ENCODE measurements at places on chromosomes 2 and 18. TPM values are rescaled to one million over a fixed set of nuclear protein-coding genes. Genes with fewer than 3 reads are reported as not detected.

GRCh38 chr18:58180738-58181353, 136.8 kb downstream of the NEDD4L start:
- H3K4me3 ChIP-seq = no peak overlapping the region
- H3K4me1 ChIP-seq = no peaks in the 10 kb centered on the region
- no peaks in the 10 kb centered on the region for H3K36me3 ChIP-seq
- no peaks in the 10 kb centered on the region for H3K27me3 ChIP-seq
- DNase-seq = no peak

DNA sequence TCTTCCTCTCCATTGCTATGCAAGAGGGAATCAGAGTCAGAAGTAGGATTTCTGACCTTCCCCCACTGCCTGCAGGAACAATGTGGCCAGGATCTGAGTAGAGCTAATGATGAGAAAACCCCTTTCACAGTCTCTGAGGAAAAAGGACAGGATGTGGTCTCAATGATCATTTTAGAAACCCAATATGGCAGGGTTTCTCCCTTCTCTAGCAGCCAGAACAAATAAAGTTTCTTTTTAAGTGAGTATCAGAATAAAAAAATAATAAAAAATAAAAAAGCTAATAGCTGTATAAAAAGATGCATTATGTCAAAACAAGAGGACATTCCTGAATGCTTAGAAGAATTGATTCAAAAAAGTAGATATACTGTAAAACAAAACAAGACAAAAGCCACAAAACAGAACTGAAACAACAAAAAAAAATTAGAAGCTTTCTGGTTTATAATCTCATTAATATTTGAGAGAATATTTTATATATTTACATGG, 1124.9 kb upstream of the ZEB2 start:
- no peak overlapping the region for H3K27ac ChIP-seq
- no peaks in the 10 kb centered on the region for H3K36me3 ChIP-seq
- no peak overlapping the region for H3K4me3 ChIP-seq
- H3K4me1 ChIP-seq = no peaks in the 10 kb centered on the region

GRCh38 chr2:171390941-171391516, 42.8 kb downstream of the METTL8 start:
- H3K36me3 ChIP-seq = no peaks in the 10 kb centered on the region
- DNase-seq = no peak
- H3K4me1 ChIP-seq = no peaks in the 10 kb centered on the region
- no peaks in the 10 kb centered on the region for H3K27me3 ChIP-seq
- no peak overlapping the region for H3K27ac ChIP-seq

- H3K27me3 ChIP-seq = no peaks in the 10 kb centered on the region
- H3K27ac ChIP-seq = no peak overlapping the region
- no peaks in the 10 kb centered on the region for H3K4me1 ChIP-seq
- no peak for DNase-seq
- H3K4me3 ChIP-seq = no peak overlapping the region
Measured at GRCh38 chr2:142100139-142100873, 30.5 kb downstream of the LRP1B start.

GRCh38 chr2:76953733-76954347, 568.3 kb downstream of the LRRTM4 start:
- no peak overlapping the region for H3K4me3 ChIP-seq
- H3K36me3 ChIP-seq = no peaks in the 10 kb centered on the region
- DNase-seq = no peak
- H3K4me1 ChIP-seq = no peaks in the 10 kb centered on the region
- no peak overlapping the region for H3K27ac ChIP-seq

DNA sequence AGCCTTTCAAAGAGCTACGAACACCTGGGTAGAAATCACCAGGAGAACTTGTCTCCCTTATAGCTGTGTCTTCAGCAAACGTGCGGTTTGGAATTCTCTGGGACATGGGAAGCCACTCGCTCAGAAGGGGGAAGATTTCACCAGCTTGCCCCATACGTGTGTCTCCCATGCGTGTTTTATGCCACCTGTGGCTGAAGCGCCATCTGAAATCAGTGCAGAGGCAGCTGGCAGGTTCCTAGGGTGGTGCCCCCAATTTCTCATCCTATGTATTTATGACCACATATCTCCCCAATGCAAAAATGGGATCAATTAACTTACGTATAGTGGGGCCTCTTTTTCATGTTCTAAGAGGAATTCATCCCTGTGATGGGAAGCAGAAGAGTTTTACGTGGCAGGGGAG, 81.6 kb downstream of the TPO start:
- H3K36me3 ChIP-seq = no peaks in the 10 kb centered on the region
- no peaks in the 10 kb centered on the region for H3K27me3 ChIP-seq
- H3K4me3 ChIP-seq = no peak overlapping the region
- no peak overlapping the region for H3K27ac ChIP-seq

DNA sequence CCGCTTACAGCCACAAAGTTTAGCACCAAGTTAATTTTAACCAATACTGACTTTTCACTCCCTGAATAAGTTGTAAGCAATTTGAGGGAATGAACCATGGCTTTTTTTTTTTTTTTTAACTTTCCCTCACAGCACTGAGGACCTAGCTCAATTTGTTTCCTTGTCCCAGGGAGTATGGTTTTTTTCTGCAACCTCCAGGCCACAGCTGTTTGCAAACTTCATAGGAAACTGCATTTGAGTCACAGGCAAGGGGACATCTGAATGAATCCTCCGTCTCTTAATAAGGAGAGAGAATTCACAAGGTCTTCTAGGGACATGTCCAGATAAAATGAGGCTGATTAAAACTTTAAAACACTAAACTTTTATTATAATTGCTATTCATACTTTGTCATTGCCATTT, 181.5 kb downstream of the GFPT1 start:
- H3K36me3 ChIP-seq = no peaks in the 10 kb centered on the region
- H3K4me1 ChIP-seq = no peaks in the 10 kb centered on the region
- H3K4me3 ChIP-seq = no peak overlapping the region
- DNase-seq = no peak
- H3K27ac ChIP-seq = peak overlapping the region; percentile 86
- no peaks in the 10 kb centered on the region for H3K27me3 ChIP-seq

GRCh38 chr2:48170281-48170680, 264.0 kb upstream of the FBXO11 start:
- H3K4me1 ChIP-seq = no peaks in the 10 kb centered on the region
- no peaks in the 10 kb centered on the region for H3K36me3 ChIP-seq
- H3K27ac ChIP-seq = no peak overlapping the region
- DNase-seq = no peak
- H3K4me3 ChIP-seq = no peak overlapping the region

DNA sequence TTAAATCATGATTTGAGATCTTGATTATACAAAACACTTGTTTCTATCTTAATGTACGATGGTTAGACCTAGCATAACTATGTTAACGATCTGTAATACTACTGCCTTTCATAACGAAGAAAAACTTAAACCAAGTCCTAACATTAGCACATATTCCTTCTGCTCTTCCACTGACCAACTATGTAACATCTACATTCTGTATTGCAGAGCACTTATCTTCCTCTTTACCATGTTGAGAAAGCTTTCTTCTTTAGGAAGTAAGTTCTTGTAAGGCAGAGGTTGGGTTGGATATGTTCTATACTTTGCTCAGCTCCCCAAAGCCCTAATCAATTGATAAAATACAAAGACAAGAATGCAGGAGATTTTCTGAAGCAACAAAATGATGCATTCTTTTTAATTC, 7.9 kb upstream of the ZNF407 start:
- no peak for DNase-seq
- H3K27ac ChIP-seq = no peak overlapping the region
- H3K36me3 ChIP-seq = no peaks in the 10 kb centered on the region

GRCh38 chr2:239425631-239426030, 24.8 kb upstream of the HDAC4 start:
- no peaks in the 10 kb centered on the region for H3K27me3 ChIP-seq
- no peak overlapping the region for H3K4me3 ChIP-seq
- no peaks in the 10 kb centered on the region for H3K4me1 ChIP-seq
- no peaks in the 10 kb centered on the region for H3K36me3 ChIP-seq
- no peak overlapping the region for H3K27ac ChIP-seq
- no peak for DNase-seq

GRCh38 chr2:194096402-194096801, 1560.6 kb upstream of the SLC39A10 start:
- H3K4me1 ChIP-seq = no peaks in the 10 kb centered on the region
- no peaks in the 10 kb centered on the region for H3K36me3 ChIP-seq
- no peaks in the 10 kb centered on the region for H3K27me3 ChIP-seq
- no peak overlapping the region for H3K27ac ChIP-seq
- no peak overlapping the region for H3K4me3 ChIP-seq

PXDN gene
- total RNA-seq = 30.9 TPM

SIX3 gene
- not detected for total RNA-seq

SPEG gene
- total RNA-seq = 22.9 TPM

KCNG2 gene
- 0.59 TPM for total RNA-seq

DSG4 gene
- 0.07 TPM for total RNA-seq

CCDC148 gene
- total RNA-seq = 9.7 TPM

FAP gene
- 167 TPM for total RNA-seq

HSPD1 gene
- 193 TPM for total RNA-seq

FMNL2 gene
- 10.0 TPM for total RNA-seq

All from uterus (tissue), 4 donors.